ENCODE measurements at places on chromosomes 2 and 18.

- no peak for DNase-seq
These were observed 43.3 kb upstream of the EDAR start for GRCh38 chr2:109032229-109032820.

GRCh38 chr2:103594823-103595222 lies 833.0 kb downstream of the TMEM182 start:
- no peak for DNase-seq

DNA sequence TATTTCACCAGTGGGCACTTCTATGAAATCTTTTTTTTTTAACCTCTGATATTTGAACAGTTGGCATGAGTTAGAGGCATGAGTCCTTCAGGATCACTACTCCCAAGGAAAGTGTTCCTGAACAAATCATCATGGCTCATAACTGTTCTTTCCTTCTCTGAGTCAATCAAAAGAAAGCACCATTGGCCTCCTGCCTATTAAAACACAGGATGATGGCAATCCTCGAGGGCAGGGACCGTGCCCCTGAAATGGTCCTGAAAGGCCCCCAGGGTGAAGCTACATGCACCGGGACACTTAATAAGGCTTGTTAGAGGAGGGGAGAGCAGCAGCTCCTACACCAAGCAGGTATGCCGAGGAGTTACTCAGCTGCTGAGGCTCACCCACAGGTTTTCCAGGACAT lies 43.5 kb downstream of the SLC14A2 start:
- DNase-seq = peak; percentile 18

- no peak for DNase-seq
These were observed 194.1 kb downstream of the SP3 start for GRCh38 chr2:173770947-173771678.

DNA sequence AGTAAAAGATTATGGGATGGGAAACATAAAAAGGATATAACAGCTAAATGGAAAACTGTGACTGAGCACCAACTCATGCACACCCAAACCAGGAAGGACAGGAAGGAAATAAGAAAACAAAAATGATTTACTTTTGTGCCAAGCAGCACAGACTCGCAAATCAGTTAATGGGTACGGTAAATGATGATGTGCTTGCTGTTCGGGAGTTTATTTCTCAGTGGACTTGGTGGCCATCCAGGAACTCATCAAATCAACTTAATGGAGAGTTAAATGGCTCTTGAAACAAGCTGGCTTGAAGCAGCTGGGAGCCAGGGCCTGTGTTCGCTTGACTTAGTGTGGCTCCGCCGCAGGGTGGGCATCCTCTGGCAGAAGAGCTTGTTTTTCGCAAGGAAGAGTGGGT lies 36.2 kb downstream of the MTCL1 start:
- no peak for DNase-seq

GRCh38 chr2:59540864-59541263 lies 1012.6 kb downstream of the BCL11A start:
- DNase-seq = no peak

DNA sequence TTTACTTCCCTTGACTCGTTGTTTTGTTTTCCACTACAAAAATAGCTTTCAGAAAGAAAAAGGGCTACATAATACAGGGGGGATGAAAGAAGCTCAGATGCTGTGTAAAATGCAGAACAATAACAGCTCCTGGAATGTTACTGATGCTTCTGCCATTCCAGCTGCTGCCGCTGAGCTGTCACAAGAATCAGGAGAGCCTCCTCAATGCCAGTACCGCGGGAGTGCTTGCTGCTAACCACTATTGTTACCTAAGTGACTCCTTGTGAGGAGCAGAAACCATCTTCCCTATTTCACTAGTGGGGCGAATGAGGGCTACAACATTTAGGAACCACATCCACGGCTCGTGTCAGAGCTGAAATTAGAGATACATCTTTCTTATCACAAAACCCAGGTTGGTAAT lies 384.8 kb downstream of the GALR1 start:
- DNase-seq = no peak

- no peak for DNase-seq
These were observed 508 bp downstream of the CD8A start for GRCh38 chr2:86790134-86790675.

DNA sequence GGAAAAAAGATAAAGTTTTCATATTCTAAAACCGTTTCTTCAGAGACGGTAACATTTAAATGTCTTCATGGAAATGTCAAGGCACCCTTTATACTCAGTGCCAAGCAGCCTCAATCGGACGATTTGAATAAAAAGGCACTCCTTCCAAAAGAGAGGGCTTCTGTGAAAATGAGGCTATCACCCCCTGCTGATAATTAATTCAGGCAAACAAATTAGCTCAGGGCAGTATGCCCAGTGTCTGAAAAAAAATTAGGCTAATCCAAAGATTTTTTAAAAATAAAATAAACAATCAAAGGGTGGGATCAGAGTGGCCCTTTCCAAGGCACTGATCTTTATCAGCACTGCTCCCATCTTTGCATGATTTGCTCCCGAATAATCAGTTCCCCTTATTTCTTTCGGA lies 151.0 kb upstream of the PID1 start:
- DNase-seq = no peak

- no peak for DNase-seq
These were observed 23.7 kb upstream of the TMX3 start for GRCh38 chr18:68738564-68738963.

- no peak for DNase-seq
These were observed 1883.3 kb upstream of the CELF4 start for GRCh38 chr18:39448942-39449341.

DNA sequence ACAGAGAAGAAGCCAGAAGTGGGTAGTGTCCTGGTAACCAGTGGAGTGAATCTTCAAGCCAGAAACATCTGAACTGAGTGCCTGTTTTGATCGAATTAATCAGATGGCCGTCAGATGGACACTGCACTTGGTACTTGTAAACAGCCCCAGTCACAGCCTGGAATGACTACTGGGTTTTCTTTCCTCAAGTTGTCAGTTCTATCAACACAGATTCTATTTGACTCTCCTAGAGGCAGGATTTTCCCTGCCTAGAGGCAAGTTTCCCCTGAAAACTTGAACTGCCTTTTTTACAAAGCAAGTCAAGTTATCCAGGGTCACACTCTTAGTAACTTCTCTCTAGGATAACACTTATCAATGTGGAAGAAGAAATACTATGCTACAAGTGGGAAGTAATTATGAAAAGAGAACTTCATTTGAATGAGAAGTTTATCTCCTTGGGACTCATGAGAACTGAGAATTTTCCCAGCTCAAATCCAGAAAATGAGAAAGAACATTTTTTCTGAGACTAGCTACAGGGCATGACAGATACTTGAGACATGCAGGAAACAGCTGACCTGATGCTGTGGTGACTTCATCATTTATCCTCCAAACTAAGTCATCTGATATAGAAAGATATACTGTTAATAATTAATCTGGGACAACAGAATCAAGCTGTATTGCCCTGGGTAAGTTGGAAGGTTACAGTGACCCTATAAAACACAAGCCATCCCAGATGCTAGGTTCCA lies 36.0 kb downstream of the SULT1C2 start:
- peak; percentile 61 for DNase-seq

- no peak for DNase-seq
These were observed 16.9 kb downstream of the IMPA2 start for GRCh38 chr18:11998193-11998592.

DNA sequence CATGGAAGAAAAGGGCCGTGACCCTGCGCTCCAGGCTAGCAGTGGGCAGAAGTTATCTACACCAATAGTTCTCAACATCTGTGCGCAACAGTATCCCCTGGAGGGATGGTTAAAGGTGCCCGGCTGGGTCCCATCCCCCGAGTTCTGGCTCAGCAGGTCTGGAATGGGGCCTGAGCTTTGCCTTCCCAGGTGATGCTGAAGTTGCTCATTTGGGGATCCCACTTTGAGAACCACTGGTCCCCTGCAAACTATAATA lies 31.1 kb downstream of the DNMT3A start:
- DNase-seq = no peak

- DNase-seq = peak; percentile 10
These were observed 414.3 kb downstream of the ZNF804A start for GRCh38 chr2:185012643-185013042.

DNA sequence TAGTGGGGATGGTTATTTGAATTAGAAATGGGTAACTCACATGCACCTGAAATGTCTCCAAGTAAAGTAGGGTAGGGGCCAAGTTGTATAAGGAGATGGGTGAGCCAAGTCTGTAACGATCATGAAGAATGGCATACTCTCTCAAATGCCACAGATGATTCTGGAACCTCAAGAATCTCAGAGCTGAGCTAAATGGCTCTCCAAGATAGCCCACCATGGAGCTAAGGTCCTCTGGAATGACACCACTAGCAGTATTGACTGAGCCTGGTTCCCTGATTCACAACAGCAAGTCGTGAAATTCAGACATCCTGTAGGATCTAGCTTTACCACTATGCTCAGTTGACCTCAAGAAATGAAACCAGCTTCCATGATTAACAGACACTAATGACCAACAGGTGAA lies 115.9 kb upstream of the EPAS1 start:
- no peak for DNase-seq

DNA sequence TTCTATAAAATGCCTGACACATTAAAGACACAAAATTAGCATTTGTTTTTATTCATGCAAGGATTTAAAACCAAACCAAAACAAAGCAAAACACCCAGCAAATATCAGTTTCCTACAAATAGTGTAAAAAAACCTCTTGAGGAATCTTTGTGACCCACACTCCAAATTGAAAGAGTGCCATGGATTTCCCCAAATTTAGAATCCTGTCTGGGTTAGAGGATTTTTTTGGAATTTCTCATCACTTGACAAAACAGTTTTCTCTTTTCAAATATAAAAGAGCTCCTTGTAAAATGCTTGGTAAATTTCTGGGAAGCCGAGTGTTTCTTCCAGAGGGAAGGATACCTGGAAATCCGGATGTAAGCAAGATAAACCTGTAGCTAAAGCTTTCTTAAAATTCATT lies 1.7 kb upstream of the FN1 start:
- DNase-seq = no peak

GRCh38 chr2:227513113-227513512 lies 41.2 kb downstream of the AGFG1 start:
- no peak for DNase-seq

DNA sequence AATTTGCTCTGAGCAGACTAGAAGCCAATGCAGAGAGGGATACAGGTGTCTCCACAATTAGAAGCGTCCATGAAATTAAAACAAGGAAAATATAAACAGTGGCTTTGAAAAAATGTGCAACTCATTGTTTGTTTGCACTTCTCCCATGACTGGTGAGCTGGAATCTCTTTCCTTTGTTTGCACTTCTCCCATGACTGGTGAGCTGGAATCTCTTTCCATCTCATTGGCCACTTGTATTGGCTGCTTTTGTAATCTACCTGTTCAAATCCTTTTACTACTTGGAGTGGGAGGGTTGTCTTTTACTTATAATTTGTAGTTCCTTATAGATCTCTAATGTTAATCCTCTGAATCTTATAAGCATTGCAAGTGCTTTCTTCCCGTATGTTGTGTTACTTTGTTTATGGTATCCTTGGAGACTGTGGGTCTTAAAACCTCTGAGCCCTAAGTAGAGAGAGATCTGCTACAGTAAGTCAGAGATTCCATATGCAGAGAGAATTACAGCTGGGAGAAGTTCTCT lies 94.1 kb downstream of the RTN4 start:
- DNase-seq = no peak

- no peak for DNase-seq
These were observed 9.4 kb downstream of the NT5DC4 start for GRCh38 chr2:112730216-112730615.

DNA sequence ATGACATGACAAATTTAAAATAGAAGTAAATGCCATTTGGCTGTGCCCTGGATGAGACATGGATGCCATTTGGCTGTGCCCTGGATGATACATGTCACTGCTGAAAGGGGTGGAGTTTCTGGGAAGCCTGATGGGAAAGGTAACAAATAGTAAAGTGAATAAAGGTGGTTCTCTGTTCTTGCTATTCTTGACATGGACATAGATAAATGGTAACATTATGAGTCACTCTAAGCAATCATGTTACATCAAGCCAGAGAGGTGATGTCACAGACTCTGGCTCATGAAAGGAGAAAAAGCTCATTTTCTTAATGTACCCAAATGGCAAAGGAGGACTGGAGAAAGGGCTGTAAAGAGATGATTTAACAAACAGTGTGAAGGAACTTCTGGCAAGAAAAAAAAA lies 86.4 kb downstream of the EML6 start:
- DNase-seq = peak; percentile 58

DNA sequence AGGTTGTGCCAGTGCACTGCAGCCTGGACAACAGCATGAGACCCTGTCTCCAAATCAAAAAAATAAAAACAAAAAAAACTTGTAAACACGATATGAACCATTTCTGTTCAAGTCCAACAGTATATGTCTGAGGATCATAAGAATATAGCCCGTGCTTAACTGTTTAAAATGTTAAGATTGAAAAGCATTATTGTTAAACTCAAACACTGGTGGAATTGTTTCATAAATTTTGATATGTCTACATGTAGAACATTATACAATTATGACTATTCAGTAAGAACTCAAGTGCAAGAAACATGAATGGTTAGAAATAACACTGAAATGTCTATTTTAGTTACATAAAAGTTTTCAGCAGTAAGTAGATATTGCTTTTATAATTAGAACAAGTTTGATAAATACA lies 29.7 kb downstream of the PPIG start:
- no peak for DNase-seq

GRCh38 chr2:216727346-216728122 lies 32.2 kb upstream of the IGFBP5 start:
- no peak for DNase-seq

GRCh38 chr2:219520079-219520478 lies 5.8 kb downstream of the ASIC4 start:
- DNase-seq = no peak
